ENCODE measurements at places on chromosomes 4 and X.

GRCh38 chrX:115563633-115564162 lies 2.7 kb downstream of the PLS3 start:
- no peak for DNase-seq

DNA sequence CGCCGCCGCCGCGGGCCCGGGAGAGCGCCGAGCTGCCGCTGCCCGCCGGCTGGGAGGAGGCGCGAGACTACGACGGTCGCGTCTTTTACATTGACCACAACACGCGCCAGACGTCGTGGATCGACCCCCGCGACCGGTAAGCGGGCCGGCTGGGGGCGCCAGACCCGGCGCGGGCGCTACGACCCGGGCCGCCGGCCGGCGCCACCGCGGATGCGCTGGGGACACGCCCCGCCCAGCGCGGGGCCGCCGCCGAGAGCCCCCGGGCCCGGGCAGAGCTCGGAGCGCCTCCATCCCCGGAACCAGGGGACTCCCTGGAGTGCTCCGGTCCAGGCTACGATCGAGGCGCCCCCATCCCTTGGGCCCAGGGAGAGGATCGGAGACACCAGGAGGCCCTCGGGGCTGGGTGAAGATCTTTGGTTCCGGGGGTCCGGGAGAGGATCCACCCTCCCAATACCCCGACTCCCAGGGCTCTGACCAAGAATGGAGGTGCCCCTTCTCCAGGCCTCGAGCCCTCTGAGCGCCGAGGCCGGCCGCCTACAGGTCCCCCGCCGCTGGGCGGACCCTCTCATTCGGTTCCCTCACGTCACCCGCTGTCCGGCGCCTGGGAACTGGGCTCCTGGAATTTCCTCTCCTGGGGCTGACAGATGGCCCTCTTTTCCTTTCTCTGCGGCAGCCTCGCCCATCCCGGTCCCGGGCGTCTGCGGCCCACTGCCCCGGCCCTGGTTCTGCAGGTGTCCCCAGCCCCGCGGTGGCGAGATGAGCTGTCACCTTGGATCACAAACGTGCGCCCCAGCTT lies 48.8 kb downstream of the CLDN34 start:
- DNase-seq: peak; percentile 6

GRCh38 chr4:8171984-8172924 lies 13.6 kb upstream of the ABLIM2 start:
- no peak for DNase-seq

GRCh38 chr4:15003401-15003890 lies 1.2 kb downstream of the CPEB2 start:
- DNase-seq: no peak

DNA sequence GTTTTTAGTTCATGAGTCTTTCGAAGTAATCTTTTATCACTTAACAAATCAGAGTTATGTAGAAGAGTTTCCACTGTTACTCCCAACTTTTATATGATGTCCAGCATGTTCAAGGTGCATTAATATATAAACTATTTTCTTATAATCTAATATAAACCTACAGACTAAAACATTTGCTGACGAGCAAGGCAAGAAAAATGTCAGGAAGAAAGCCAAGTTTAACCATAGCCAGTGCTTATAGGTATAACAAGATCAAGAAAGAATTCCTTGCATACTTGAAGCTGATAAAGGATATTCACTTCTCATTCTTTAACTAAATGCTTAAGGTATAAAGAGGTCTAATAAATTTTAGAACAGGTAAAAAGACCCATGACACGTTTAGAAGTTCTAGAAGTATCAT lies 167.7 kb downstream of the NPNT start:
- DNase-seq: no peak

DNA sequence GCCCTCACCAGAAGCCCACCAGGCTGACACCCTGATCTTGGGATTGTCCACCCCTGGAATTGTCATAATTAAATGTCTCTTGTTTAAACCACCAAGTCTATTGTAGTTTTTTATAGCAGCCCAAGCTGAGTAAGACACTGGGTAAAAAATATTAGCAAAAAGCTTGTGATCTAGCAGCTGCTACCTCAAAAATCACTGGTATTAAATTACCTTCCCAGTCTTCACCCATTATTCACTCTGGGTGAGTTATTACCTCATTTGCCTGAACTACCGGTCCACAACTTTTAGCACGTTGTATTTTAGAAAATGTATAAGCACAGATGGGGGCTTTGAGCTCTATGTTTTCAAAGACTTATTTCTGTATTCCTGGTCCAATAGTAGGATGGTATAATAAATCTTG lies 12.0 kb upstream of the TRIM61 start:
- no peak for DNase-seq

GRCh38 chr4:101651778-101652177 lies 138.8 kb upstream of the BANK1 start:
- no peak for DNase-seq

- DNase-seq: peak; percentile 78
These were observed 50.0 kb upstream of the CLCN4 start for GRCh38 chrX:10106806-10107205.

- DNase-seq: no peak
These were observed 836.9 kb upstream of the HS3ST1 start for GRCh38 chr4:12265554-12265953.

DNA sequence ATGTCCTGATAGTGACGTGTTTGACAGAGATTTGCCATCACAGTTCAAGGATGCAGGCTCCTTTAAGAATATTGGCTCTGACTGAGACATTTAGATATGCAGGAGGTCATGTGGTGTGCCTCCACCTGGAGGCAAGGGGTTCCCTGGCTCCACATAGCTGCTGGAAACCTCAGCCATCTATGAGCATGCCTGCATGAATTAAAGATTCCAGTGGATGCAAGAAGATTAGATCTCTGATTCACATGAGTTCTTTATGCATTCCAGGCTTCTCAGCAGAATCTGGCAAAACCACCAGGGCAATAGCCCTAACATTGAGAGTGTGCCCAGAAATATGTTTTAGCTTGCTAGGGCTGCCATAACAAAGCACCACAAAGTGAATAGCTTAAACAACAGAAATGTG lies 298.5 kb upstream of the AADAT start:
- no peak for DNase-seq

- no peak for DNase-seq
These were observed 274.3 kb upstream of the PPARGC1A start for GRCh38 chr4:24164054-24164693.

DNA sequence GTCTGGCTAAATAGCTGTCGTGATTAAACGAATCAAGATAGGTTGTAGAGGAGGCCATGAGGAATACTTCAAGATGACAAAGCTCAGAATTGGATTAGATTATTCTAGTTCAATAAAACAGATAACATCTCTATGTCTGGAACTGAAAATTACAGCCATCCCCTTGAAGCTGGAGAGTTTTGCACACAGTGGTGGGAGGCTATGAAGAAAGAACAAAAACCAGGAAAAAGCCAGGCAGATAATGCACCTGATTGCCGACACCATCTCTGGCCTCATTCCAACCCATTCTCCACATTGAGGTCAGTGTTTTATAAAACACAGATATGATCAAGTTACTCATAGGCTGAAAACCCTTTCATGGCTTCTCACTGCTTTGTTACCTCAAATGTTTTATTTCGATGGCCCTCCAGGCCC lies 188.3 kb downstream of the RASL11B start:
- DNase-seq: no peak

DNA sequence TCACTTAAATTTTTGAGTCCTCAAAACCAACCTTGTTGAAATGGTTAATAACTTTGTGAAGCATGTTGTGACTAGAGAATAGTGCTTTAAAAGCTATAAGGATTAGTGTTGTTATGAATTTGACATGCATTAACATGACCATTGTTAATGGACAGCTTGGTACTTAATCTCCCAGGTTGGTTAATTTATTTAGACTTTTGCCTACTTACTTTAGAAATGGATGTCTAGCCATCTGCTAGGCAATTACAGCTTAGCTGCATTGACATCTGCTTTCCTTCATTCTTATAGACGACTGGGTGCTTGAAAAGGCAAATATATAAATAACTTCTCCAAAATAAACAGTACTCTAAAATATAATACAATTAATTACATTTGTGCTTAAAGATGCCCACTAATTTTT lies 368.0 kb downstream of the CCSER1 start:
- DNase-seq: no peak

DNA sequence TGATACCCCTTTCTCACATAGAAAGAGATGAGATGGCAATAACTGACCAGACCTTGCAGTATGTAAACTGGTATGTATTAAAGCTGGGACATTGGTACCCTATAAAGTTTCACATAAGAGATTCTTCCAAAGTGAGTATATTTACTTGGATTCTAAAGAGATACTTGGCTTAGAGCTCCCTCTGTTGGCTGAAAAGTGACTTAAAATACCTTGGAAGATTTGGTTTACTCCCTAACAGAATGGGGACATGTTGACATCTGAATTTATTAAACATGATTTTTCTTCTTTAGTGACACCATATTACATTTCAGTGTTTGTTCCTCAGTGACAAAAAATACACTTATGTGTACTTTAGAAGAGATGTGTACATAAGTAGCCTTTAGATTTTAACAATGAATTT lies 47.9 kb upstream of the RGN start:
- no peak for DNase-seq

GRCh38 chrX:20315140-20315539 lies 48.4 kb upstream of the RPS6KA3 start:
- DNase-seq: no peak

GRCh38 chr4:7009564-7009963 lies 33.6 kb upstream of the TADA2B start:
- DNase-seq: no peak

GRCh38 chr4:185307136-185307950 lies 88.4 kb downstream of the LRP2BP start:
- DNase-seq: no peak

- no peak for DNase-seq
These were observed 120.0 kb upstream of the GLRA2 start for GRCh38 chrX:14409341-14409740.

DNA sequence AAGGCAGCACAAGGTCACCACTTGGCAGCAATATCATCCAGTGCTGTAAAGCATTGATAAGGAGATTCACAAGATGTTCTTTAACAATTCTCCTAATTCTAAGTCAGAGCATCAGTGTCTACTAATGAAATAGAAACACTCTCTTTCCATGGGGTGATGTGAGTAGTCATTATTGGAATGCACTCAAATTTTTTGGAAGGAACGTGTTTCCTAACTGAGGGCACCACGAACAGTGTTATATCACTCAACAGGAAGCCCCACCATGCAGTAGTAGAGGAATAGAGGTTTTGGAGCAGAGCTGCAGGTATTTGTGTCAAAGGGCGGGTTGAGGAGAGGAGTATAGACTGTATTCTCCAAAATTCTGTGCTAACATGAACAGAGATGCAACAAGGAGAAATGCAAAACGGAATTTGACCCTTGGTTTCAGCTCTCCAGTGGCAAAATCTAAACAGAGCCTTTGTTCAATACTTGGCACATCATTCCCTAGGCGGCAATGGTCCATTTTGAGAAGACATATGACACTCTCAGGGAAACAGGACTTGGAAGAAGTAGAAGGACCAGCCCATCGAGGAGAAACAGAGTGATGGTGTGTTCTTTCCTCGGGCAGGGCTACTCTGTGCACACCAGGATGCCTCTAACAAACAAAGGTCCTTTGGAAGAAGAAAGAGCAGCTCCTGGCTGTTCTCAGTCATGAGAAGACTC lies 98.9 kb downstream of the CPEB2 start:
- no peak for DNase-seq

- no peak for DNase-seq
These were observed 50.8 kb upstream of the SMARCAD1 start for GRCh38 chr4:94156826-94157225.

GRCh38 chrX:46642145-46642544 lies 68.6 kb downstream of the CHST7 start:
- no peak for DNase-seq

GRCh38 chr4:65589331-65589730 lies 81.0 kb downstream of the EPHA5 start:
- no peak for DNase-seq

GRCh38 chr4:163350672-163351071 lies 7.0 kb downstream of the NPY5R start:
- no peak for DNase-seq

- DNase-seq: no peak
These were observed 1028.1 kb downstream of the C4orf33 start for GRCh38 chr4:130124066-130124465.

Data from naive thymus-derived CD8-positive, alpha-beta T cell (primary cell).